ENCODE measurements at places on chromosomes 2 and 18.

DNA sequence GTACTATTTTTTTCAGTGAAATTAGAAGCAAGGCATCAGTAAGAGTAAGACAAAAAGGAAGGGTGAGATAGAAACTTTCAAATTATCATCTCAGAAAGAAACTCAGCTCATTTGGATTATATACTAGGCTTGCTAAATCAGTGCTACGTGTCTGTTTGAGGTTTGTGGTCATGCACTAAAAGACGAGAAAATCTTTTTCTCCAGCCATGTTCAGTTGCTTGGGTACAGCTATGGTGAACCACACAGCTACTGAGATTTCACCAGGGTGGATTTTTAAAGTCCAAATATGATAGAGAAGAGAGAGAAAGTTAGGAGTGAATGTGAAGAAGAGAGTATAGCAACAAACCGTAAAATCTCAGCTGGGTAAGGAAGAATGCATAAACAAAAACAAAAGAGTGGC is 161.6 kb downstream of the PTH2R start:
- DNase-seq: no peak

GRCh38 chr2:144519934-144520731 is at the start of gene ZEB2:
ZEB2 (minus strand) TSS chr2:144520119; CDS start chr2:144517350, 2,769 bp downstream.
- no peak for DNase-seq

GRCh38 chr2:203732092-203732952 is 25.9 kb downstream of the CD28 start:
- no peak for DNase-seq

GRCh38 chr2:107932979-107933378 is 53.3 kb upstream of the SLC5A7 start:
- DNase-seq: no peak
